ENCODE measurements at places on chromosomes 11 and 22. TPM values are rescaled to one million over a fixed set of nuclear protein-coding genes. Genes with fewer than 3 reads are reported as not detected.

SYT13 gene
- polyA plus RNA-seq, result not detected

DNA sequence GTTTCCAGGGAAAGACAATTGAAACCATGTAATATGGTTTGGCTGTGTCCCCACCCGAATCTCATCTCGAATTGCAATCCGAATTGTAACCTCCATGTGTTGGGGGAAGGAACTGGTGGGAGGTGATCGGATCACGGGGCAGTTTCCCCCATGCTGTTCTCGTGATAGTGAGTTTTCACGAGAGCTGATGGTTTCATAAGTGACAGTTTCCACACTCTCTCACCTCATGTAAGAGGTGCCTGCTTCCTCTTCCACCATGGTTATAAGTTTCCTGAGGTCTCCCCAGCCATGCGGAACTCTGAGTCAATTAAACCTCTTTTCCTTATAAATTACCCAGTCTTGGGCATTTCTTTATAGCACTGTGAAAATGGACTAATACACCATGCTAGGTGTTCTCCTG lies 148.3 kb upstream of the CADM1 start:
- no peaks in the 10 kb centered on the region for H3K4me1 ChIP-seq
- DNase-seq, result no peak
- H3K27ac ChIP-seq, result no peak overlapping the region

DNA sequence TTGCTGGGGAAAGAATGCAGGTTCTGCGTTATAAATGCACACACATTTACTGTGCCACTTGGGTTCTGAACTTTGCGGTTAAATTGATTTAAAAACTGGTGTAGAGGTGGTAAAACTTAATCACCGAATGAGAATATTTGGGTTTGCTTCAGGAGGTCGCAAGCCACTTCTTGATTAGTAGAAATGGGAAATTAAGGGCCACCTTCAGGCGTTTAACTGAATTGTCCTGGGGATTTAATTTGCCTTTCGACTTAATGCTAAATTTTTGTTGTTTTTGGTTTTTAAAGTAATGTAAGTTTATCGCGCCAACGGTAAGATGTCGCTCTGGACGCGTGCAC lies 459 bp upstream of the NCR3LG1 start:
- peak overlapping the region; percentile 62 for H3K4me3 ChIP-seq
- no peaks in the 10 kb centered on the region for H3K36me3 ChIP-seq
- no peaks in the 10 kb centered on the region for H3K27me3 ChIP-seq
- H3K4me1 ChIP-seq, result peaks cover 29% of the 10 kb centered on the region
- no peak for DNase-seq

GRCh38 chr11:131602431-131602830 lies 232.0 kb downstream of the NTM start:
- no peak overlapping the region for H3K27ac ChIP-seq
- H3K27me3 ChIP-seq, result no peaks in the 10 kb centered on the region
- no peak for DNase-seq

DNA sequence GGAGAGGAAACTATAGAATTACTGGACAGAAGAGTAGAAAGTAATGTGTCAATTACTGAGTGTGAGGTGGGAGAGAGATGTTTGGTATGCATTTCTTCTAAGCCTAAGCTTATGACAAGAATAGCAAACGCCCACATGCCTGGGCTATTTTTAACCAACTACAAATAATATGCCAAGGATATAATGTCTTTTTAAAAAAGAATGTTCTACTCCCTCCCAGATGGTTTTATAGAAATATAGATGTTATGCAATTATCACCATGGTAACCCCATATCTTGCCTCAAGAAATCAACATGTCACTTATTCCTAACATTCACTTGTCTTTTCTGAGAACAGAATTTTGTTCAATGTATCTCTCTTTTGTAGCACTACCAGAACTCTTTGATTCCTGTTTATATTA lies 996.7 kb upstream of the CHORDC1 start:
- H3K4me3 ChIP-seq, result no peak overlapping the region
- no peaks in the 10 kb centered on the region for H3K4me1 ChIP-seq
- H3K27ac ChIP-seq, result no peak overlapping the region
- H3K36me3 ChIP-seq, result no peaks in the 10 kb centered on the region

DNA sequence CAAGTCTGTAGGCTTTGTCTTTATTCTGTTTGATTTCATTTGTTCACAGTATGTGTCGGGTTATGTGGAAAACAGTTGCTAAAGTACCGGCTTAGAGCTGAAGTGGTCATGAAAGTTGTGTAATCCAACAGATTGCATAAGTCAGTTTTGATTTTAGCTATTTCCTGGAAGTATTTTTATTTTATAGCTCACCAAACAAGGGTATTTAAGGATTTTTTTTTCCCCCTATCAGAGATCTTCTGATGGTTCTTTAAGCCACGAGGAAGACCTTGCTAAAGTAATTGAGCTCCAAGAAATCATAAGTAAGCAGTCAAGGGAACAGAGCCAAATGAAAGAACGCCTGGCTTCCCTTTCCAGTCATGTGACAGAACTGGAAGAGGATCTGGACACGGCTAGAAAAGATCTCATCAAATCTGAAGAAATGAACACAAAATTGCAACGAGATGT lies 55.9 kb downstream of the PPFIA1 start:
- H3K4me3 ChIP-seq, result no peak overlapping the region
- no peak overlapping the region for H3K27ac ChIP-seq
- no peak for DNase-seq
- H3K4me1 ChIP-seq, result no peaks in the 10 kb centered on the region

Measured in B cell (primary cell).